ENCODE measurements at places on chromosomes 5 and 9.

DNA sequence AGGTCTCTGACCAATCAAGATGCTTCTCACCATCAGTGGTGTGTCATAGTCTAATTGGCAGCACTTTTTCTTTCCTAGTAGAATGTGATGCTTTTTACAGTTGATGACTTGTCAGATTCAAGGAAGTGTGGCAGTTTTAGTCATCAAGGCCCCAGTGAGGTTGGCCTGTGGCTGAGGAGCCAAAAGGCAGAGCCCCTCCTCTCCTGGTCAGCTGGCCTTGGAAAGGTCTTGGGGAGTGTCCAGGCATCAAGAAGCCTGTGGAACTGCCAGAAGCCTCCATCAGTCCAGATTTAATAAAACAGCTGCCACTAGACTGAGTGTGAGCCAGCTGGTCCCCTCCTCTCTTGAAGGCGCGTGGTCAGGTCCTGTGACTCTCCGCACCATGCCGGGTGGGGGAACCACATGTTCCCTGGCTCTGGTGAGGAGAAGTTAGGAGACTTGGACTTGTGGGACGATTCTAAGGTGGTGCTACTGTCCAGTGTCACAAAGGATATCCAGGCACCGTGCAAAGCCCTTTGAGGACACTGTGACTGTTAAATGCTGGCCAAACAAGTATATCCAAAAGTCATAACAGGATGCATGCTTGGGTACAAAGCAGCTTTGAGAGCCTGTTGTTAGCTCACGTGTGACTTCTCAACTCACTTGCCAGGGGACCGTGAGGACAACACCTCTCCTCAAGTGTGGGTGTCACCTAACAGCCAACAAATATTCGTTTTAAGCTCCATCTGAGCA, 6.1 kb upstream of the ANGPTL2 start:
- DNase-seq: no peak

GRCh38 chr9:21634951-21635350, 152.8 kb upstream of the IFNE start:
- no peak for DNase-seq

- DNase-seq: no peak
These were observed 159.4 kb downstream of the CD180 start for GRCh38 chr5:67037171-67037570.

GRCh38 chr5:31832966-31833365, 194.0 kb downstream of the PDZD2 start:
- DNase-seq: no peak

- no peak for DNase-seq
These were observed 94.6 kb downstream of the ALDH1A1 start for GRCh38 chr9:72858089-72858912.

- no peak for DNase-seq
These were observed 533.3 kb upstream of the DMAC1 start for GRCh38 chr9:8332871-8333270.

DNA sequence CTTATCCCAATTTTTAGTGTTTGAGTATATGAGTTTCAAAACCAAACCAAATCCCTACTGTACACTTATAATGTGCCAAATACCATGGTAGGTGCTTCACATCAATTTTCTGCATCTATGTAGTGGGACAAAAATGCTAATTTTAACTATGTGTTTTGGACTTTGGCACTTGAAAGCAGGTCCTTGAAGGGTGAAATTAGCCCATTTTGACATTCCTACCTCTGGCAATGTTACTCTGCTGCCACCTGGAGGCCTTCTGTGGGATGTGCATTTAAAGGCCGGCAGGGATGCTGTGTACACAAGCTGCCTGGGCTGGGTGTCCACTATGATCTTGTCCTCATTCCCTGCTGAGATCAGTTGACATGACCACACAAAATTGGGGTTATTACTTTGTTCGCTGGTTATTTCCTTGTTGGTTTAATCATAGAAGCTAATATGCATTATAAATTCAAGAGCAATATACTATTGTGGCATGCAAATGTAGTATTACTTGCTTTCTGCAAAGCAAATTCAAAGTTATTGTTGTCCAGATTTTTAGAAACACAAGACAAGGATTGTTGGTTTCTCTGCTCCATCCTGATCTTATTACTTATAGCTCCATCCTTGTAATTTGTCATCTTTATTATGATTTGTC, 166.8 kb downstream of the ARHGEF28 start:
- DNase-seq: peak; percentile 28

DNA sequence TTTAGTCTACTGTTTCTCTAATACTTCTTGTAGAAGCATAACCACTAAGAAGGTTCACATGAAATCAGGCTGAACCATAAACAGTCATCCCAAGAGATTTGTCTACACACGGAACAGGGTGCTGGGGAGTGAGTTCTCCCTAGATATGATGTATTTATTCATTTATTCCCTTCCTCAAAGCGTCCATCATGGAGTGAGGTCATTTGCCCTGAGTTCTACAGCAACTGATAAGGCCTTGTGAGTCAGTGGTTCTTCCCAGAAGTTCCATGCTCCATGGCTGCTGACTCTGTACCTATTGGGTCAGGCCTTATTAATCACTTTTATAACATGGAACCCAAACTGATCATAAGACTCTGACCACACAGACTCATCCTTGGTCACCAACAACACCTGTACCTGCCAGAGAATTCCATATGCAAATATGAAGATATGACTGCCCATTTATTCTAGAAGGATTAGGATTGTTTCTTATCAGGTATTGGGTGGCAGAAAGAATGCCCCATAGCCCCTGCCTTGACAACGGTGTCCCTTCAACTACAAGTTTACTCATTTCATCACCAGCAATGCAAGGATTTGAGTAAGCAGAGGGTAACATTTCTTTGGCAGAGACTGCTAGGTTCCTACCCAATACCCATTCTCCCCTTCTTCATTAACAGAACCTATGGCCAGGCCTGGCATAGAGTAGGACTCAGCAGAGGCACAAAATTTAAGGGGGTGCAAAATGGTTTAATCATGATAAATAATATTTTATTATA, 118.1 kb downstream of the LHFPL2 start:
- DNase-seq: peak; percentile 37
